Epithelial cell of alveolus of lung (primary cell): ENCODE measurements at places on chromosomes 3 and 15. TPM values are rescaled to one million over a fixed set of nuclear protein-coding genes. Genes with fewer than 3 reads are reported as not detected.

Gene PLSCR2
- total RNA-seq, result 0.72 TPM in 1 of 2 replicates, not detected in the other

Gene CLPX
- total RNA-seq, result 18.5 and 49.7 TPM in 2 replicates

Gene MYZAP
- total RNA-seq, result 0.72 and 0.78 TPM in 2 replicates

Gene POLG
- 64.4 and 65.2 TPM in 2 replicates for total RNA-seq

Gene ASTE1
- total RNA-seq, result 2.8 and 3.9 TPM in 2 replicates

Gene NUP210
- under 0.01 TPM in 1 of 2 replicates, not detected in the other for total RNA-seq

Gene GRK7
- under 0.01 TPM in 1 of 2 replicates, not detected in the other for total RNA-seq

Gene PLSCR5
- total RNA-seq, result not detected in 2 replicates

Gene TTLL3
- 2.1 and 23.8 TPM in 2 replicates for total RNA-seq

Gene SPATA12
- total RNA-seq, result not detected in 2 replicates

Gene MYH15
- 0.08 and 0.26 TPM in 2 replicates for total RNA-seq

Gene CATSPER2
- 0.65 TPM in 1 of 2 replicates, not detected in the other for total RNA-seq

Gene C3orf20
- under 0.01 TPM in 1 of 2 replicates, not detected in the other for total RNA-seq

Gene SLCO2A1
- total RNA-seq, result 2.3 and 4.0 TPM in 2 replicates

Gene EFCAB12
- 4.8 TPM in 1 of 2 replicates, not detected in the other for total RNA-seq

Gene ZMYND10
- 0.48 and 1.4 TPM in 2 replicates for total RNA-seq

Gene SH3GL3
- total RNA-seq, result 0.78 TPM in 1 of 2 replicates, not detected in the other

Gene SLC38A3
- total RNA-seq, result 0.40 TPM in 1 of 2 replicates, not detected in the other

Gene KCNH8
- not detected in 2 replicates for total RNA-seq

Gene PPP1R14D
- total RNA-seq, result not detected in 2 replicates

Gene LIPH
- total RNA-seq, result under 0.01 and 0.78 TPM in 2 replicates

Gene INSYN1
- 0.52 and 2.0 TPM in 2 replicates for total RNA-seq

Gene MST1R
- total RNA-seq, result 0.52 and 3.1 TPM in 2 replicates

Gene RASGRF1
- total RNA-seq, result not detected in 2 replicates

Gene HESX1
- total RNA-seq, result 0.72 TPM in 1 of 2 replicates, not detected in the other

Gene HHLA2
- 0.26 TPM in 1 of 2 replicates, not detected in the other for total RNA-seq

Gene SPRED1
- total RNA-seq, result 29.0 and 35.6 TPM in 2 replicates

Gene GHSR
- total RNA-seq, result not detected in 2 replicates

Gene NEK10
- total RNA-seq, result 0.52 TPM in 1 of 2 replicates, not detected in the other
